ENCODE measurements at places on chromosomes 16 and 17. TPM values are rescaled to one million over a fixed set of nuclear protein-coding genes. Genes with fewer than 3 reads are reported as not detected.

DNA sequence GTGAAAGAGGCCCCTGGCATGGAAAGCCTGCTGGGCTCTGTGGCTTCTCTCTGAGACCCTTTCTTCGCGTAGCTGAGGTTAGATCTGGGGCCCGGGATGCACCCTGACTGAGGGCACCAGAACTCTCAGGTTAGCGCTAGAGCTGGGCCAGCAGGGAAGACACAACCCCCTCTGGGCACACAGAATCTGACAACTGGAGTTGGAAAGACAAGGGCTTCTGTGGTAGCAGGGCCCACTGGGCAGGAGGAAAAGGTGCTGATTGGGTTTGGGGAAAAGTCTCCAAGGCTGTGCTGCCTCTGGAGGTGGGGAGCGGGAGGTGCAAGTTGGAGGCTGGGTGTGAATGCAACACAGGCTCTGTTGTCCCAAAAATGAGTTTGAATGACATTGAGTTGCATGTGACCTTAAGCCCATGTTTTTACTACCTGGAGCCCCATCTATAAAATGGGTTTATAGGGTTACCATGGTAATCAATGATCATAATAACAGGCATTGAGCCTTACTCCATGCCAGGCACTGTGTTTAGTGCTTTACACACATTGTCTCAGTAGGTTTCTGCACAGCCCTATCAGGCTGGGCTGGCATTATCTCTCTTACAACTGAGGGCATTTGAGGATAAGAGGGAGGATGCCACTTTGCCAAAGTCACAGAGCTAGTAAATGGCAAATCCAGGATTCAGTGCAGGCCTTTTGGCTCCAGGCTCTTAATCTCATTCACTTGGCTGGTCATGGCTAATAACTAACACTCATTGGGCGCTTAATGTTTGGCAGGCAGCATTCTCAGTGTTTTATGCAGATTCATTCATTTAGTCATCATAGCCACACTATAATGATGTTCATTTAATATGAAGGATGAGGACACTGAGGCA is 9.5 kb upstream of the IGFBP4 start:
- no peak for DNase-seq

DNA sequence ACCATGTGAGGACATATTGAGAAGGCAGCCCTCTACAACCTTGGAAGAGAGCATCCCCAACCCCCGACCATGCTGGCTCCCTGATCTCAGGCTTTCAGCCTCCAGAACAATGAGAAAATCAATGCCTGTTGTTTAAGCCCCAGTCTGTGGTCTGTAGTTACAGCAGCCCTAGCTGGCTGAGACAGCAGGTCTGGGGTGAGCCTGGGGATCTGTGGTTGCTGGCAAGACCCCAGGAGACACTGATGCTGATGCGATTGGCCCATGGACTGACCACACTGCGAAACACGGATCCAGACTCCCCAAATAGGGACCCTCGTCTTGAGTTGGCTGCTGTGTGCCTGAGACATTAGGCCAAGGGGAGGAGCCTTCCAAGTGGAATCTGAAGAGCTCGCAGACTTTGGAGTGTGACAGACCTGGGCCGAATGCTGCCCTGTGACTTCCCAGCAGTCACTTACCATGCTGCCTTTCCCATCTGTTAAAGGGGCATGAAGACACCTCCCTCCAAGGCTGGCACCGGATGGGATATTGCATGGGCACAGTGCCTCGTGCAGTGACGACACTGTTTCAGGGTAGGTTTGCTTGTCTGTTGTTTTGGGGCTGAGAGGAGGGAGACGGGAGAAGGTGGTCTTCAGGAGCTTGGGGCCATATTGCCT is 147.8 kb upstream of the RPL38 start:
- DNase-seq, result no peak

- DNase-seq, result no peak
Measured at GRCh38 chr16:3789375-3790099, 72.2 kb upstream of the TRAP1 start.

DNA sequence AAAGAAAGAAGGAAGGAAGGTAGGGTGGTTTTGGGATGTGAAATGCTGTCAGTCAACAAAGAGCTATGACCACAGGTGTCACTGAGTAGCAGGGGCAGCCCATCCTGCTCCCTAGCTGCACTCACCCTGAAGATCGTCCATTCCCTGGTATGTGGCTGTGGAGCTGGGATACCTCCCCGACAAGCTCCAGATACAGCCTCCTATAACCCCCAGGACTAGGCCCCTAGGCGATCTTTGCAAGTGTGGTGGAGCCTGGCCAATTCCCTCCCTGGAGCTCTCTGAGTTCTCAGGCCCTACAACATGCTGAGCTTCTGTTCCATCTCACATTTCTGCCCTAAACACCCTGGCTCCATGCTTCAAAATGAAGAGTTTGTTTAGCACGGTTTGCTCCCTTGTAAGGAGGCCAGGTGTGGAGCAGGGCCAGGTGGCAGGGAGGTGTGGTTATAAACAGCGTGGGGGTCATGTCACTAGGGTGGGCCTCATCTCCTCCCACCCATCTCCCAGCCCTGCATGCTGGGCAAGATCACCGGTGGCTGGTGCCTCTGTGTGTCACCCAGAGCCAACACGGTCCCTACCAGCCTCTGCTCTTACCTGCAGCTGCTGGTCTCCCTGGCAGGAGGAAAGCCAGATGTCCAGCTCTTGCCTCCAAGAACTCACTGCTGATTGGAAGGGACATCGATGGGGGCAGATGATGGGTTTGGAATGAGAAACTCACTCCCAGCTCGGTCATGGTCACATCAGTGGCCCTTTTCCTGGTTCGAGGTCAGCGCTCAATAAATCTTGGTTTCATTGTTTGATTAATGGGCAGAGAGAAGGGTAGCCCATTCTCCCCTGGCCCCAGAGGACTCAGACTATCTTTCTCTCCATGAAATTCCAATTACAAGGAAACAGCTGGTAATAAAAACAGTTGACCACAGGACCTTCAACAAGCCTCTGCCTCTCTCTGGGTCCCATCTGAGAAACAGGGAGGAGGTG is 511.0 kb upstream of the CDH5 start:
- no peak for DNase-seq

DNA sequence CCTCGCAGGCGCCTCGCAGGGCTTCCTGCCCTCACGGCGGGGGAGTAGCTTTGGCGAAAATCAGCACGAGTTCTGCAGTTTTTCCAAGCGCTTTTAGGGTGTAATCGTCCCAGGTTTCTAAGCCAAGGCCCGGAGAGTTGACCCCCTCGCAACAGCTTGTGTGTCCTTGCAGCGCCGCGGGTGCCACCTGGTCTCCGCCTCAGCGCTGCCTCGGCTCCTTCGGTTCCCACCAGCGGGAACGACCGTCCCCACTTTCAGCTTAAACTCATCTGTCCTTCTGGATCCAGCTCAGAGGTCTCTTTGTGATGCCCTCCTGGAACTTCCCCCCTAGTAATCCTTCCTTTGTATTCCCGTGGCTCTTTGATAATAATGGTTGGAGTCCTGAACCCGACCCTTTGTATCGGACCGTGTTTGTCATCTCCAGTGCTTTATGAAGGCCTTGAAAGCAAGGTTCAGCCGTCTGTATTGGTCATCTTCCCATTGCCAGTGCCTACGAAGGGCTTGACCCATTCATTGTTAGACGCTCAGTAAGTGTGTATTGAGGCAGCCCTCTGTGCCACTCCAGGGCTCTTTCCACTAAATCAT is 858 bp upstream of the SMARCE1 start:
- no peak for DNase-seq

DNA sequence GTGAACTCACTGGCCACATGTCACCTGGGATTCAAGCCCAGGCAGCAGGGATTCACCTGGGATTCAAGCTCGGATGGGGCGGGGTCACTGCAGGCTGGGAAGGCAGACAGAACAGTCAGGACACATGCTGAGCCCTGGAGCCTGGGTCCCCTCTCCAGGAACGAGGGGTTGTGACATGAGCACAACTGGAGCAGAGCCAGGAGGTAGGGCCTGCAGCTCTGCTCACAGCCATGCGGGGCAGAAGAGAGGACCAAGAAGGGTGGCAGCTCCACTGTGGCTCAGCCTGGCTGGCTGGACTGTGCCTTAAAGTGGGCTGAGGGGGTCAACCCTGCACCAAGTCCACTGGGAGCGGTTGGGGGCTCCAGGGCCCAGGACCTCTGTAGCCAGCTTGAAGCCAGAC is 150.1 kb downstream of the RAB11FIP4 start:
- no peak for DNase-seq

DNA sequence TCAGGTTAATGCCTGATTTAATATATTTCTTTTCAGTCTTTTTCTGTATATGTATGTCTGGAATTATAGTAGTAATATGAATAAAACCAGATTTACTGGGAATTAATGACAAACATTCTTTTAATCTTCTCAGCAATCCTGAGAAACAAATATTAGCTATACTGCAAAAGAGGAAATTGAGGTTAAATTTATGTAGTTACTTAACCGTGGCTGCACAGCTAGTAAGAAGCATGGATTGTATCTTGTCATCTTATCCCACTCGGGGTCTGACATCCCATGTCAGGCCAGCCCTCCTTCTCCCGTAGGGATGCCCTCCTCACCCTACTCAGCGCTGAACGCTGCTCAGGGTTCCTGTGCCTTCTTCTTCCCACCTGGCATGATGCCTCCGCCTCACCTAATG is 143.0 kb downstream of the FTO start:
- no peak for DNase-seq

- peak; percentile 45 for DNase-seq
Measured at GRCh38 chr16:3767333-3767986, 50.1 kb upstream of the TRAP1 start.

- DNase-seq, result no peak
Measured at GRCh38 chr16:59249011-59249410, 514.9 kb upstream of the GOT2 start.

DNA sequence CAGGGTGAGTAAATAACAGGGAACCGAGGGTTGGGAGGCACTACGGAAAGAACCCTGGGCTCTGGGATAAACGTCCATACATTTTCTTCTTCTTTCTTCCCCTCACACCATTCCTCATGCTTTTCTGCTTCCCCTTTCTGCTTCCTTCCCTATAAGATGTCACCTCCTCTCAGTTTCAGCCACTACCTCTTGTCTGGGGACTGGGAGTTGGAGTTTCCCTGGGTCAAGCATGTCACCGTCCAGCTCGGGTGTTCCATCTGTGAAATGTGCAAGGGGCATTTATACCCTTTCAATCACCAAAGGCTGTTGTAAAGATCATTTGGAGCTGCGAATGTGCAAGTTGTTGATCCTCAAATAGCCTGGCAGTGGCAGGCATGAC is 17.5 kb upstream of the CCL22 start:
- DNase-seq, result no peak

- DNase-seq, result no peak
Measured at GRCh38 chr16:73092236-73092781, 44.4 kb upstream of the ZFHX3 start.

DNA sequence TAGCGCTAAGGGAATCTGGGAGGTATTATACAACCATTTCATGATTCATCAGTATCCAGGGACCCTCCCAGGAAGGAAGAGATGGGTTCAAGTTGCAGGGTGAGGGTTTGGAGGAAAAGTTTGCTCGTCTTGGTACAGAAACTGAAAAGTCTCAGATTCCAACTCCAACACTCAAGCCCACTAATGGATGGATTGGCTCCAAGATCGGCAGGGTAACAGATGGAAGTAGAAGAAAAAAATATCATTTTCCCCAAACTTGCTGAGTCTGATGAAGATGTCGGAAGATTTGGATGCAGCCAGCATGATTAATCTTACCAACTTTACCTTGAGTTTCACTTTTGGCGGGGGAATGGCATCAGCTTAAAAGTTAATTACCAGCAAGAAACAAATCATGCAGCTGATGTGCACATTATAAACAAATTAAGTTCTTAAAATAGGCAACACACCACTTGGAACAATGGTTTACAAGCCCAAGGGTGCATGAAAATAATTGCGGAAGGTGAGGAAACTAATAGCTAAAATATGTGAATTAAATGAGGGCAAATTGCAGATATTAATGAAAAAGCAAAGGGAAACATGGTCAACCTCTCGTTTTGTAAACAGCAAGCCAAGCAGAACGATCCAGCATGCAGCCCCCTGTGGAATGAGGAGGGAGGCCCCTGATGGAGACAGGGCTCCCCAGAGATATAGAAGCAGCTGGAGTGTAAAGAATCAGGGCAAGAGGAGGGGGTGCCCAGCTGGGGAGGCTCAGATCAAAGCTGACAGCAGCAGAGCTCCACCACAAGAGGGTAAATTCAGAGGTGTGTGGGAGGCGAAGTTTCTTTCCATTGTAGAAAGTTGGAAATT is 44.1 kb upstream of the GRIN2A start:
- no peak for DNase-seq

GRCh38 chr17:76379275-76379641 is 5.2 kb upstream of the SPHK1 start:
- DNase-seq, result no peak

- no peak for DNase-seq
Measured at GRCh38 chr17:73211745-73212144, 18.9 kb downstream of the COG1 start.

- DNase-seq, result peak; percentile 77
Measured at GRCh38 chr17:81537343-81537855, 9.2 kb downstream of the FSCN2 start.

- no peak for DNase-seq
Measured at GRCh38 chr17:78882540-78883088, 20.4 kb downstream of the CEP295NL start.

- no peak for DNase-seq
Measured at GRCh38 chr17:40345994-40346764, 18.4 kb downstream of the GJD3 start.

- DNase-seq, result no peak
Measured at GRCh38 chr16:52956044-52956443, 96.7 kb downstream of the CHD9NB start.

GRCh38 chr16:12256921-12257320 is 280.4 kb downstream of the SNX29 start:
- no peak for DNase-seq

DNA sequence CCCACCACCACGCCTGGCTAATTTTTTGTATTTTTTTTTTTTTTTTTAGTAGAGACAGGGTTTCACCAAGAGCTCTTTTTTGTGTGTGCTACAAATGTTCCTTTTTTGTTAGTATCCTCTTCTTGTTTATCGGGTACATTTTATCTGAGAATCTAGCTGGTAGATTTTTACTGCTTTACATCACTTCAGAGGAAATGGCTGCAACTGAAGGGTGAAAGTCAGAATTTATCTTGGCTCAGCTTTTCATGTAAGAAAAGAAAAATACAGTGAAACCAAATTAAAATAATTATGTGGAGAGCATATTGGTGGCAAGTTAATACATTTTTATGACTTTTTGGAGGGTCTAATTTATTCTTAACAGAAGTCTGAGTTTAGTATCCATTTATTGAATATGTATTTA is 26.0 kb downstream of the CBFB start:
- DNase-seq, result no peak

GRCh38 chr16:64159976-64160375 is 961.9 kb downstream of the CDH11 start:
- no peak for DNase-seq

The FAM83G gene
- total RNA-seq, result 14.6 TPM

The GSG1L gene
- total RNA-seq, result not detected

The FNDC8 gene
- not detected for total RNA-seq

The INO80E gene
- total RNA-seq, result 113 TPM

The CHST5 gene
- total RNA-seq, result 0.99 TPM

The KRTAP2-3 gene
- total RNA-seq, result not detected

The ASGR1 gene
- 0.32 TPM for total RNA-seq

The CLEC18A gene
- 2.2 TPM for total RNA-seq

The CHD9 gene
- total RNA-seq, result 102 TPM

The CCL18 gene
- total RNA-seq, result not detected

The DOC2A gene
- not detected for total RNA-seq

Measured in B cell (primary cell).